ENCODE measurements at places on chromosomes 12 and 14.

- no peak for DNase-seq
These were observed 2.0 kb upstream of the CREBL2 start for GRCh38 chr12:12609692-12610091.

DNA sequence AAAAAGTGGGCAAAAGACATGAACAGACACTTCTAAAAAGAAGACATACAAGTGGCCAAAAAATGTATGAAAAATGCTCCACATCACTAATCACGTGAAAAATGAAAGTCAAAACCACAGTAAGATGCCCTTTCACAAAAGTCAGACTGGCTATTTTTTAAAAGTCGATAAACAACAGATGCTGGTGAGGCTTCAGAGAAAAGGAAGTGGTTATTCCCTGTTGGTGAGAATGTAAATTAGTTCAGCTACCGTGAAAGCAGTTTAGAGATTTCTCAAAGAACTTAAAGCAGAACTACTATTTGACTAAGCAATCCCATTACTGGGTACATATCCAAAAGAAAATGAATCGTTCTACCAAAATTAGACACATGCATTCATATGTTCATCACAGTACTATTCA is 237.0 kb downstream of the KIF21A start:
- no peak for DNase-seq

- no peak for DNase-seq
These were observed 84.4 kb downstream of the GALC start for GRCh38 chr14:87908550-87908949.

DNA sequence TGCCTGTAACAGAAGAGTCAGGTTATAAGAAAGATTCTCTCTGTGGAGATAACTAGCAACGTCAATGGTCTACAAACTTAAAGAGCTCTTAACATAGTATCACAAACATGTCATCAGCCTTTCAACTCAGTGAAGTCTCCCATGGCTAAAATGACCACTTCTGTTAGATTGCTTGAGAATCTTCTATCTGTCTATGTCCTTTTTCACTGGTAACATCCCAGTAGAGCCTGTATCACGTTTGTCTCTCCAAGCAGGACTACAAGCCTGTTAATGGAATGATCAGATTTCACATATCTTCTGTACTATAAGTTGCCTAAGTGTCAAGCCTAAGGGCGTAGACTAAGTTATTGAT is 50.7 kb downstream of the SLC2A13 start:
- DNase-seq, result no peak
